ENCODE measurements at places on chromosomes 11 and 22.

DNA sequence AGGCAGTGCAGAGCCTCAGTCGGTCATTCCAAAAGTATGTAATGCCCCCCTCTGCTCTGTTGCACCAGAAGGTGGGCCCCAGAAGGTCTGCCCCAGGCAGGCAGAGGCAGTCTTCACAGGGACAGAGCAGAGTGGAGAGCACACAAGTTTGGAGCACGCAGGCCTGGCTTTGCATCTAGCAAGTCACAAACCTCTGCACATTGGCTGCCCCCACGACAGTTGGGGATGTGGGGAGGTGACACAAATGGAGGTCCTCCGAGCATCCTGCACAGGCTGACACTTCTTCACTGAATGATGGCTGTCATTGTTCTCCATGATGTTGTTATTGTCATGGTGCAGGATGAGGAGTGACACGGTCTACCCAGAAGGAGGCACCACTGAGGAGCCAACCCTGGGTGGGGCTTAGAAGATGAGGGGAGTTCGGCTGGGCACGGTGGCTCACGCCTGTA, 11.9 kb downstream of the TOM1 start:
- DNase-seq: no peak

GRCh38 chr22:29701155-29701999, 18.4 kb upstream of the CABP7 start:
- no peak for DNase-seq

DNA sequence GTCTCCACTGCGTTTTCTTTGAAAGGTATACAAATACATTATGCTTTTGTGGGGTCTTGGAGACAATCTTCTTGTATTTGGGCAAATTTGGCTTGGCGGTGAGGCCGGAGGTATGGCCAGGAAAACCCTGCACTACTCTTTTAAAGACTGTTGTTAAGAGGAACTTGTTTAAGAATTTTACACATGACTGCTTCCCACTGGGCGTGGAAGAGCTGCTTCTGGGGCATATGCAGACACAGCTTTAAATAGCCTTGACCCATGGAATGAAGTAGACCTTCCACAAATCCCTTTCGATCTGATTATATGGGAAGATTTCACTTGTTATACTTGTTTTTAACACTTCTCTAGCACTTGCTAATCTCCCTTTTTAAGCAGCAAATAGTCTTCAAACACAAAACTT, 453.6 kb downstream of the MN1 start:
- DNase-seq: no peak

- DNase-seq: no peak
Measured at GRCh38 chr11:114563077-114563476, 3.4 kb upstream of the NXPE1 start.

- DNase-seq: no peak
Measured at GRCh38 chr11:1642288-1643145, 12.9 kb downstream of the KRTAP5-5 start.

- no peak for DNase-seq
Measured at GRCh38 chr11:64853709-64854108, 9.3 kb upstream of the CDC42BPG start.

GRCh38 chr11:113685654-113686359, 20.3 kb downstream of the TMPRSS5 start:
- no peak for DNase-seq

DNA sequence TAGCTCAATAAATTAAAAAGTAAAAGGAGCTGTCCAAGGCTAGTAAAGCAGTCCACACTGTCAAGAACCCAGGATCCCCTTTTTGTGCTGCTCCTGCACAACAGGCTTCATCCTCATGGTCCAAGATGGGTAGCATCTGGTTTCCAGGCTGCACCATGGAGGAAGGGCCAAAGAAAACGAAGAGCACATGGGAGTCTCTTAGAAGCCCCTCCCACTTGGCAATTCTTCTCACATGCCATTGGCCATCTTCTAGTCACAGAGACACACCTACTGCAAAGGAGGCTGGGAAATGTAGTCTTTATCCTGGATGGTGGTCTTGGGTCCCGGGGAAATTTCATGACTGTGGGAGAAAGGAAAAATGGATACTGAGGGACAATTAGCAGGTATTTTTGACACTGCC, 37.8 kb downstream of the PRR5L start:
- DNase-seq: no peak

DNA sequence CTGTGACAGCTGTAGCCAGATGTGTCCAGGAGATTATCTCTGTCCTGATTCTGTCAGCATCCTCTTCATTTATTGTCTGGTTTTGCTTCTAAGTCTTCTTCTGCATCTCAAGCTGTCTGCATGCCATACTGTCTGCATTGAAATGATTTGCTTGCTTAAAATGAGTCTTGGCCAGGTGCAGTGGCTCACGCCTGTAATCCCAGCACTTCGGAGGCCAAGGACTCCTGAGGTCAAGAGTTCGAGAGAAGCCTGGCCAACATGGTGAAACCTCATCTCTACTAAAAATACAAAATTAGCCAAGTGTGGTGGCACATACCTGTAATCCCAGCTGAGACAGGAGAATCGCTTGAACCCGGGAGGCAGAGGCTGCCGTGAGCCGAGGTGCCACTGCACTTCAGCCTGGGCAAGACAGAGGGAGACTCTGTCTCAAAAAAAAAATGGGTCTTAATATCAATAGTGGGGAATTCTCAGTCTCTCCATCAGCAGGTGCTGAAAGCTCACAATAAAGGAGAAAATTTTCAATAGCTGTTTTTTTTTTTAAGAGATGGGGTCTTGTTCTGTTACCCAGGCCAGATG, 39.2 kb upstream of the AMPD3 start:
- no peak for DNase-seq

DNA sequence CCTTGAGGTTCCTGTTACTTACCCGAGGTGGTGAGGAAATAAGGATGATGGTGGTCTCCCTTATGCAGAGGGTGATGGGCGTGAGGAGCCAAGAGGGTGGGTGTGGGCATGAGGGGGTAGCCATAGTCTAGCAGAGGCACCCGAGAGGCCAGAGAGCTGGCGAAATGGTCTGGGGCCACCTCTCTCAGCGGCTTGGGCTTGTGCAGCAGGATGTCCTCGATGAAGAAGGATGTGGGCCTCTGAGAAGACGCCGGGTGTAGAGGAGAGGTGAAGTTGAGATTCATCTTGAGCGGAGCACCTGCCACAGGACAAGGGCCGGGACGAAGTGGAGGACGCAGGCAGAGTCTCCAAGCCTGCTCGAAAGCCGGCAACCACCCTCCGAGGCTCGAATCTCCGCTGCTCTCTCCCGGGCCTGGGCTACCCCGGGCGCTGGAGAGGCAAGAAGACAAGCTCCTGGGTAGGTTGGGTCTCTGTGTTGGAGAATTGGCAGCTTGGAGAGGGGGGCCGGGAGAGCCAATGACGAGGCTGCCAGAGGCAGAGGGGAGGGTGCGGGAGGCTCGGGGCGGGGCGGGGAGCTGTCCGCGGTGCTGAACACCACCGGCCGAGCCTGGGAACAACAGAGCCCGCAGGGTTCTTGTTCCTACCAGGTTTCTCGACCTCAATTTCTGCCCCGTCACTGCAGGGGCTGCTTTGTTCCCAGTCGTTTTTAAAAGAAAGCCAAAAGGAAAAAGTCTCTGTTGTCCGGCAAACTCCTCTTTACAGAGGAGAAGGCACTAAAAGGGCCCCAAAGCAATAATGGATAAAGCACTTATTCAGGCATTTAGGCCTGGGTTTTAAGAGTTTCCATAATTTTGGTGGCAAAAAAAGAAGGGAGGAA, at the start of gene BSX:
Gene BSX (minus strand): TSS at position 447 of the 877 bp plus-strand sequence. CDS start 163 bp downstream, at position 284.
- DNase-seq: no peak

DNA sequence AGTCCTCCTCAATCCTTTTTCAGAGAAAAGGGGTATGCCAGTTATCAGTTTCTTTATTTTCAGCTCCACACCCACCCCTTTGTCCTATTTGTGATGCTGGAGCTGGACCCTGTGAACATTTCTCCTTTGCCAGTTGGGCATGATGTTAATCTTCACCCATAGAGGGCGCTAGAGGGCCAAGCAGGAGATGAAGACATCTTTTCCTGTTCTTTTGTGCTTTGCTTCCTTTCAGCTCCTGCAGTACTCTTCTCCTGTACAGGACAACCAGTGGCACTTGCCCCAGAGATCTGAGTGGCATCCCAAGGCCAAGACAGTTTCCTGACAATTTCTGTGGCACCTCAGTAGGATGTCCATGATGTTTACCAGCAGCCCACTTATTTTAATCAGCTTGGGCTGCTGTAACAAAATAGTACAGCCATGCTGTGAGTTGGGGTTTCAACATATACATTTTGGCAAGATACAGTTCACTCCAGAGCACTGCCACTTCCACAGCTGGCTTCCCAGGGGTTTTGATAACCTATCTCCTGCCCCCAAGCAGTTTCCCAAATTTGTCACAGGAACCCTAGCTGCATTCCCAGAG, 4.6 kb downstream of the SAA2 start:
- DNase-seq: no peak

DNA sequence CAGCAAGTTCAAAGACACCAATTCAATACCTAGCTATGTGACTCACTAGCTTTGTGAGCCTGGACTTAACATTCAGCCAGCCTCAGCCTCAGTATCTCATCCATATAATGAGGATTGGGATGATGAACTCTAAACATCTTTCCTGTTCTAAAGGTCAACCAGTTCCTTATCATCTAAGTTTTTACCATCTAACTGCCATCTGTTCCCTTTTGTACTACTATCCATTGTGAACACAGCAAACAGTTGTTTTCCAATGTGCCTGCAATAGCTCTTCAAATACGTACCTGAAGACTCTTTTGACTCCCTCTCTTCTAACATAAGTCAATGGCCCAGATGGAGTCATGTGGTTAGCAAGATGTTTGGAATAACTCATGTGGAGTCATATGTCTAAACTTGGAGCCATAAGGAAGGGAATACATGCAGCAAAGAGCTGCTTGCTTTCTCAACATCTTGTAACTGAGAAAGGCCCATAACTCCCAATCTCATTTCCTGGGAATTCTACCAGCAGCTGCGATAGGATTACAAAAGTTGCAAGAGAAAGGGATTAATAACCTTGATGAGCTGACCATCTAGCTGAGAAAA, 19.4 kb downstream of the SYTL2 start:
- no peak for DNase-seq

- DNase-seq: no peak
Measured at GRCh38 chr11:124625504-124626168, 3.0 kb downstream of the TBRG1 start.

DNA sequence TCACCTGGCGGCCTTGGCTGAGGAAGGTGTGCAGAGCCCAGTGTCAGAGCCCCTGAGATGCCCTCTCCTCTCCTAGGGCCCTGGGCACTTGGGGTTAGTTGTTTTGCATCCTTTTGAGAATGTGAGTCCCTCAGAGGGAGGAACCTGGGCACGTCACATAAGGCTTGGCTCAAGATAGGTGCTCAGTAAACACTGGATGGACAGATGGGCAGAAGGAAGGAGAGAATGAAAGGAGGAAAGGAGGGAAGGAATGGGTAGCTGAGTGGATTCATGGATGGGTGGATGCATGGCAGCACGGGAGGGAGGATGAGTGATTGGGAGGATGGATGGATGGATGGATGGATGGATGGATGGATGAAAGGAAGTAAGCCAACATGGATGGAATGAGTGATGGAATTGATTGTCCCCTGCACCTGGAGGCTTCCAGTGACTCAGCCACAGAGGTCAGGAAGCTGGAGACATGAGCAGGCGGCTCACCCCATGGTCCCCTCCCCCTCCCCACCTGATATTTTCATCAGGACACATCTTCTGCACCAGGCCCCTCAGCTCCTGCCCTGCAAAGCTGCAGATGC, 62.2 kb downstream of the IGLL1 start:
- DNase-seq: no peak

GRCh38 chr22:23402275-23403151, 177.6 kb downstream of the IGLL1 start:
- peak; percentile 75 for DNase-seq

DNA sequence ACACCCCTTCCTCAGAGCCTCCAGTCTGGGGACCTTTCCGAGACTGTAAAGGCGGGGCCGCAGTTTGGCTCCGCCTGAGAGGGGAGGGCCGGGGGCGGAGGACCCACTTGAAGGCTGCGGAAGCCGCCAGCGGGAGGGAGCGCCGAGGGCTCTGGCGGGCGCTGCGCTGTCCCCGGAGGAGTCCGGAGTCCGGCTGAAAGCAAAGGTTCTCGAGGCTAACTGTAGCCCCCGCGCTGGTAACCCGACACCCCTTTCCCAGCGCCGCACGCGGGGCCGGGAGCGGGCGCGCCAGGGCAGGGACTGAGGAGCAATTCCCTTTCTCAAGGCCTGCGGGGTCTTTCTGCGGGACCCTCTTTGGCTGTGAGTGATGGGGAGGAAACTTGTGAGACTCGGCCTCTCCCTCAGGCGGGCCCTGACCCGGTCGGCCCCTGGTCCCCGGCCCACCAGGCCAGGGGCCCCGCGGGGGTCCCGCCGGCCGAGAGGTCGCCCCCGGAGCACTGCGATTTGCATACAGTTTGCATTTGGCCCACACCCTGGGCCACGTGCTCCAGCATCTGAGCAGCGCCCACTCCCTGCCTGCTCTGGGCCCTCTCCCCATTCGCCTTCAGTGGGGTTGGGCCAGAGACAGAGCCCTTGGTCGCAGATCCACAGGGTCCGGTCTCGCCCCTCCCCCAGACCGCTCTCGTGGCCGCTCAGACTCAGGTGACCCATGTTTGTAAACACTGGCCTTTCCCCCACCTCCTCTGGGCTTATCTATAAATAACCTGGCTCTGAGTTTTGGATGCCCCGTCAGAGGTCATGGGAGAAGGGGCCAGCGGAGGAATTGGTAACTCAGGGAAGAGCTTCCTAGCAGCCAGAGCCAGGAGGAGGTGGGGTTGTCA, 519 bp upstream of the ART5 start:
- peak; percentile 88 for DNase-seq

GRCh38 chr11:10385696-10386095, 69.4 kb upstream of the AMPD3 start:
- DNase-seq: no peak

GRCh38 chr11:80096736-80097135, 655.9 kb upstream of the TENM4 start:
- no peak for DNase-seq

DNA sequence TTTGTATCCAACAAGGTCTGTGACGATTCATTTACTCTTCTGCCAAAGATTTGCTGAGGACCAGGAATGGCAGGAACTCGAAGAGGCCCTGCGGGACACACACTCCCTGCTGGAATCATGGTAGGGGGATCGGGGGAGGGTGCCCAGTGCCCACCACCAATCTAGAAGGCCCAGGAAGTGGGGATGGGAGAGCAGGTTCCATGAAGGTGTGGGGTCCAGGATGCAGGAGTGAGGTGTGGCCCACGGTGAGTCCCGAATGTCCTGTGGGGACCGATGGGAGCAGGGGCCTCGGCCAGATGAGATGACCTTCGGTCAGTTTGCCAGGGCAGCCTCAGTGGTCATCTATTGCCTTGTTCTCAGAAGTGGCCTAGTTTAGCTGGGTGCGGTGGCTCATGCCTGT, 492.7 kb downstream of the BRD1 start:
- DNase-seq: no peak

- DNase-seq: no peak
Measured at GRCh38 chr11:133271206-133271605, 261.1 kb downstream of the OPCML start.

GRCh38 chr11:95994329-95994728, 70.4 kb upstream of the MTMR2 start:
- no peak for DNase-seq

GRCh38 chr11:90326647-90327046, 103.8 kb upstream of the CHORDC1 start:
- no peak for DNase-seq

GRCh38 chr11:110174645-110175310, 81.6 kb downstream of the ZC3H12C start:
- DNase-seq: no peak

Data from cardiac septum (tissue), 1 donor.